ENCODE measurements at places on chromosomes 1 and 21.

GRCh38 chr1:23727362-23727811, 15.9 kb upstream of the ELOA start:
- DNase-seq: no peak

DNA sequence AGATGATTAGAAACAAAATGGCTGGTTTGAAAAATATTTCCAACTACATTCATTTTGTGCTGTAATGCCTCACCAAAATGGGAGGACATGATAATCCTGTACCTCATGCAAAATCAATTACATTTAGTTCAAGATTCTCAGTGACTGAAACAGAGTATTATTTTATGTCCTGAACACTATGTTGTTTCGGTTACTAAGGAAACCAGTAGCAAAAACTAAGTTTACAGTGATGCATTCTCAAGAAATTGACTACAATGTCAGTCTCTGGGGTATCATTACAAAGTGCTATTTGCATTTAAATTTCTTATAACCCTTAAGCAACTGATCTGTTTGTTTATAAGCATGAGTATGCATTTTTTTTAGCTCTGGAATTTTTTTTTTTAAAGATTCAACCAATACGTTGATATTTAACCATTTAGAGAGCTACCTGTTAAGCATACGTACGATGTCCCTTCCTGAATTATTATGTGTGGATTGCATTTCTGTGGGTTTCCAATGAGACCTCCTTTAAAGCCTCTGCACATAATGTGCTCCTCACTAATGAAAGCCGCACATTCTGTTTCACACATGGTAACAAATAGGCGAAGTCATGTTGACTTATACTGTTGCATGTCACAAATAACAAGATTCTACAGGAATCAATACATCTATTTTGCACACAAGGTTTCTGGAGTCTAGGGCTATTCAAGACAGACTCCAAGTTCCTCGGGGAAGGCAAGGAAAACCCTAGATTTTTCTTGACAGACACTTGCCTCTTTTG, 1035.7 kb downstream of the ADGRL2 start:
- no peak for DNase-seq

- DNase-seq: no peak
Observed at GRCh38 chr1:180691322-180691913, 59.6 kb downstream of the XPR1 start.

- no peak for DNase-seq
Observed at GRCh38 chr1:56434740-56435139, 144.6 kb downstream of the PLPP3 start.

DNA sequence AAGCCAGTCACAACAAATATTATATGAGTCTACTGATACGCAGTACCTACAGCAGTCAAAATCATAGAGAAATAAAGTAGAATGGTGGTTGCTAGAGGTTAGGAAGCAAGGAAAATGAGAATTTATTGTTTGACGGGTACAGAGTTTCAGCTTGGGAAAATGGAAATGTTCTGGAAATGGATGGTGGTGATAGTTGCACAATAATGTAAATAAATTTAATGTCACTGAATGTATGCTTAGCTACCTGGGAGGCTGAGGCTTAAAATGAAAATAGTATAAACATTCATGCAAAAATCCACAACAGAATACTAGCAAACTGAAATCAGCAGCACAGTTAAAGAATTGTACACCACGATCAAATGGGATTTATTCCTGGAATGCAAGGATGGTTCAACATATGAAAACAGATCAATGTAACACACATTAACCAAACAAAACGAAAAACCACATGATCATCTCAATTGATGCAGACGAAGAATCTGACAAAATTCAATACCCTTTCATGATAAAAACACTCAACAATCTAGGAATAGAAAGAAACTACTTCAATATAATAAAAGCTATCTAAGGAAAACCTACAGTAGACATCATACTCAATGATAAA, 10.7 kb downstream of the TUT4 start:
- DNase-seq: no peak

All from activated T-cell treated with anti-CD3 and anti-CD28 coated beads, Interleukin-2, amount 50 U/mL, for 48 hours (primary cell).